Colonic mucosa (tissue), 4 donors: ENCODE measurements at places on chromosomes 13 and 19.

- DNase-seq: peak; percentile 18
Measured at GRCh38 chr19:39917561-39918182, 16.8 kb downstream of the FCGBP start.

GRCh38 chr13:102402290-102402689 lies 442 bp upstream of the FGF14 start:
- no peak for DNase-seq

- no peak for DNase-seq
Measured at GRCh38 chr13:44300895-44301638, 72.6 kb upstream of the SERP2 start.

DNA sequence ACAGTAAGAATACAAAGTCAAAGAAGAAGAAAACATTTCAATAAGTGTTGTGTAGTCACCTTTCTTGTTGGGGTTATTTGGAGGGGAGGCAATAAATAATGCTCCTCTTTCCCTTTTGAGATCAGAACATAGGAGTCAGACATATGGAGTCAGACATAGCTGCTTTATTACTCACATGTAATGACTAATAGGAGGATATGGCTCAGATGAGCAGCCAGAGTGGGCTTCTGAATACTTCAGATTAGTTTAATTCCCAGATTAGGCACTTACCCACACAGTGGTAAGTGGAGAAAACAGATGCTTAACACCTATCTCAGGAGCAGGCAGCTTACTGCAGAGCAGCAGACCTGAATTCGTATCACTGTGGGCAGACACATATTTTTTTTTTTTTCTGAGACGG lies 31.7 kb upstream of the C1QTNF9B start:
- no peak for DNase-seq

DNA sequence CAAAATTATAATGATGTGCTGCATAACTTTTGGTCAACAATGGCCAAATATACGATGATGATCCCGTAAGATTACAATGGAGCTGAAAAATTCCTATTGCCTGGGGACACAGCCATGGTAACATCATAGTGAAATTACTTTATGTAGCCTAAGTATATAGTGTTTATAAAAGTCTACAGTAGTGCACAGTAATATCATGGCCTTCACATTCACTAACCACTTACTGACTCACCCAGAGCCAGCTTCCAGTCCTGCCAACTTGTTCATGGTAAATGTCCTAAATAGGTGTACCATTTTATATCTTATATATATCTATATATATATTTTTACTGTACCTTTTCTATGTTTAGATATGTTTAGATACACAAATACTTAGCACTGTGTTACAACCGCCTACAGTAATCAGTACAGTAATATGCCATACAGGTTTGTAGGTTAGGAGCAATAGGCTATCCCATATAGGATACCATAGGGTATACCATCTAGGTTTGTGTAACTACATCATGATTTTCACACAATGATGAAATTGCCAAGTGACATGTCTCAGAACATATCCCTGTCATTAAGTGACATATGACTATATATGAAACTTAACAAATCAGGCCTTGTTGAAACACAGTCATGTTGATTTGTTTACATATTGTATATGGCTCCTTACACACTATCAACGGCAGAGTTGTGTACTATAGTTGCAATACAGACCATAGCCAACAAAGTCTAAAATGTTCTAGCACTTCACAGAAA lies 23.7 kb downstream of the DIS3 start:
- DNase-seq: no peak

- no peak for DNase-seq
Measured at GRCh38 chr19:18063463-18063862, 23.3 kb downstream of the IL12RB1 start.

- DNase-seq: no peak
Measured at GRCh38 chr19:5128251-5128935, 159.5 kb downstream of the KDM4B start.

GRCh38 chr19:6752256-6753177 lies 13.0 kb downstream of the TRIP10 start:
- DNase-seq: peak; percentile 89

GRCh38 chr13:24618011-24618955 lies 61.9 kb upstream of the ATP12A start:
- DNase-seq: no peak
